Posterior vena cava (tissue), 2 donors: ENCODE measurements at places on chromosomes 4 and X.
A peak's percentile ranks its signal among the peaks of the same experiment; 100 is the strongest.

- DNase-seq, result no peak
Measured at GRCh38 chr4:94978904-94979303, 221.1 kb downstream of the BMPR1B start.

- DNase-seq, result peak; percentile 76
Measured at GRCh38 chr4:153114771-153115321, 89.4 kb upstream of the TRIM2 start.

GRCh38 chrX:41397768-41398167 lies 49.4 kb upstream of the NYX start:
- DNase-seq, result no peak

GRCh38 chr4:14871676-14872430 lies 130.4 kb upstream of the CPEB2 start:
- no peak for DNase-seq

GRCh38 chr4:148964456-148964855 lies 522.2 kb upstream of the NR3C2 start:
- DNase-seq, result no peak

GRCh38 chr4:180134091-180134866 lies 2108.9 kb upstream of the TENM3 start:
- no peak for DNase-seq

- no peak for DNase-seq
Measured at GRCh38 chrX:109345856-109346255, 136.0 kb downstream of the GUCY2F start.

DNA sequence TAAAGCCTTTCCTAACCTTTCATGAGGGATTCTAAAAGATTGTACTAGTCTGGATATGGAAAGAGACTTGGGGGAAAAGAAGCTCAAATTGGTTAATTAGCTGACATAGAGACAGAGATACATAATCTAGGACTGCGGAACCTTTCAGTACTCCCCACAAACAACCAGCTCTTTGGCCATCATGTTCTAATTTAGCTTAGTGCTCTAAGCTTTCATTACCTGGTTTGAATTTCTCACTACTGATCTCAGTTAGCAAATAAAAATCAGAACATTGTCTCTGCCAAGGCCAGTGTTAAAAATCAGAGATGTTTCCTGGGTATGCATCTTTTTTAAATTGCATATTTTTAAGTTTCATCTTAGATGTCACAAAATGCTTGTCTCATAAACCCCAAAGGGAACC lies 254.4 kb downstream of the GLUD2 start:
- no peak for DNase-seq

- no peak for DNase-seq
Measured at GRCh38 chrX:151424505-151424904, 27.5 kb downstream of the VMA21 start.

- DNase-seq, result no peak
Measured at GRCh38 chr4:131063878-131064277, 1967.9 kb downstream of the C4orf33 start.

DNA sequence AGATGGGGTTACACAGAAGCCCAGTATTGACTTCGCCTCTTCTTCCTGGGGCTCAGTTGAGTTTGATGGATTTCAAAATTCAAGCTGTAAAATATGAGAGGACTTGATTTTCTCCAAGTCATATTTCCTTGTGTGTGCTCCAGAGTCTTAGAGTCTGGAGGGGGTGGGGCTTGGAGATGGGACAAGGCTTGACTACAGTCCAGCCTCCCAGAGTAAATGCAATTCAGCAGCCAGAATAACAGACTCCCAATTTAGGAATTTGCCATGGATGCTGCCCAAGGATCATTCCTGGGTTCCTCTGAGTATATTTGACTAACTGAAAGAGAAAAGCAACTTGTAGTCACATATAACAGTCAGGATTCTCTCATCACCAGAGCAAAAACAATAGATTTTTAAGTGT lies 53.7 kb upstream of the RBPJ start:
- peak; percentile 87 for DNase-seq

DNA sequence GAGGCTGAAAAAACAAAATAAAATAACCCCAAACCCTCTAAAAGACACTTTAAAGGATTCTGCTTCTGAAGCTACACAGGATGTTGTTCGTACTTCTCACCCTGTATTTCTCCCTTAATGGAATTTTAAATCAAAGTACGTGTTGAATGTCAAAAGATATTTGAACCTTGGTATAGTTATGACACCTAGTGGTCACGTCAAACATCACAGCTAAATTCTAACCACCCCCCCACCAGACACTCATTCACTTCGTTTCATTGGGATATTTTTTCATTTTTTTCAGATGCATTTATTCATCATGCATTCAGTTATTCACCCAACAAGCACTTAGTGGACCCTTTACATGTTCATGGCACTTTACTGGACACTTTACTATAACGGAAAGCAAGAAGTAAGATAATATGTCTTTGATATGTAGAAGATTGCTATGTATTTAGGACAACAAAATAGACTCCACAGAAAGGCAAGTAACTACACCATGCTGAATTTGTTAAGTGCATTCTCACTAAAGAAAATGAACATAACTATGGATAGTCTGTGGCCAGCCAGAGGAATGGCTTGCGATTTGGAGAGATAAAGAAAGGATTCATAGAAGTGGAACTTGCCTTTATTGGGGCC lies 62.5 kb upstream of the GPR174 start:
- DNase-seq, result no peak
